ENCODE measurements at places on chromosomes 13 and 19.

DNA sequence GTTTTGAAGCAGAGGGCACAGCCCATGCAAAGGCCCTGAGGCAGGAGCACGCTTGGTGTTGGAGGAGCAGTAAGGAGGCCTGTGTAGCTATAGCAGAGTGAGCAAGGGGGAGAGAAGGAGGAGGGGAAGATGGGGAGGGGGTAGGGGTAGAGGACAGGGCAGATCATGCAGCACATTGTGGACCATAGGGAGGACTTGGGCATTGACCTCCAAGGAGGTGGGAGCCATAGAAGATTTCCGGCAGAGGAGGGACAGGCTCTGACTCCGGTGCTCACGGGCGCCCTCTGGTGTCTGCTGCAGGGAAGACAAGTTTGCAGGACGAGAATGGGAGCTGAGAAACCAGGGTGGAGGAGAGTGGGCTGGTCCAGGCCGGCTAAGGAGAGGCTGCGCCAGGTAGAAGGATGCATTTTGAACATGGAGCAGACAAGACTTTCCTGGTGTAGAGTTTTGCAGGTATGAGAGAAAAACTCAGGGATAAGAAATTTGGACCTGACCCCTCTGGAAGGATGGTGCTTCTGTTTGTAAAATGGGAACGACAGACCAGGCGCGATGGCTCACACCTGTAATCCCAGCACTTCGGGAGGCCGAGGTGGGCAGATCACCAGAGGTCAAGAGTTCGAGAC, 13.7 kb upstream of the CREB3L3 start:
- peak; percentile 31 for DNase-seq

DNA sequence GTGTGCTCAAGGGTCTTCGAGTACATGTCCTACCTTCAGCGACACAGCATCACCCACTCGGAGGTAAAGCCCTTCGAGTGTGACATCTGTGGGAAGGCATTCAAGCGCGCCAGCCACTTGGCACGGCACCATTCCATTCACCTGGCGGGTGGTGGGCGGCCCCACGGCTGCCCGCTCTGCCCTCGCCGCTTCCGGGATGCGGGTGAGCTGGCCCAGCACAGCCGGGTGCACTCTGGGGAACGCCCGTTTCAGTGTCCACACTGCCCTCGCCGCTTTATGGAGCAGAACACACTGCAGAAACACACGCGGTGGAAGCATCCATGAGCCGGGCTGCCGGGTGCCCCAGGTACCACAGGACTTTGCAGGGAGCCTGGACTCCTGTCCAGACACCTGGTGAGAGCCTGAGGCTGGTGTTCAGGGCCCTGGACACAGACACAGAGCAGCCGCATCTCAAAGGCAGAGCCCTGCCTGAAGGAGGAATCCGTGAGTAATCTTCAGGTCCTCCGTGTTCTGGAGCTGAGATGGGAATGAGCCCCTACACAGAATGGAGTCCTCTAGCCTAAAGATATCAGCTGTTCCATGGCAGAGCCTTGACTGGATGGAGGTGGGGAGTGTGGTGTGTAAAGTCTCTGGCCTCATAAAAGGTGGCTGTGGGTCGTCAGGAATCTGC, 1.5 kb downstream of the ZNF581 start:
- no peak for DNase-seq

DNA sequence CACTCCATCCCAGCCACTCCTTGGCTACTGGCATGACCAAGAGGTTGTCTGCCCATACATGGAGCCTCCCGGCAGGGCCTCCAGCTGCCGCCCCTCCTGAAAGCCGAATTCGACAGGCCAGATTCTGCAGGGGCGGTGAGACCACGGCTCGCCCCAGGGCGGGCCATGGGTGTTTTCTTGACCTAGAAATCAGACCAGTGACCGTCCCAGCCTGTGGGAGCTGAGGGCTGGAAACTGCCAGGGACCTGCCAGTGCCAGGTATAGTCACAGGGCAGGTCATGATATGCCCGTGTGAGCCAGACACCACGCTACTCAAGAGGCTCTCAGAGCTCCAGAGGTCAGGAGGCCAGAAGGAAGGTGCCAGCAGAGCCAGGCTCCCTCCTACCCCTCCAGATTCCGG, 16.8 kb downstream of the DAPK3 start:
- DNase-seq, result no peak

DNA sequence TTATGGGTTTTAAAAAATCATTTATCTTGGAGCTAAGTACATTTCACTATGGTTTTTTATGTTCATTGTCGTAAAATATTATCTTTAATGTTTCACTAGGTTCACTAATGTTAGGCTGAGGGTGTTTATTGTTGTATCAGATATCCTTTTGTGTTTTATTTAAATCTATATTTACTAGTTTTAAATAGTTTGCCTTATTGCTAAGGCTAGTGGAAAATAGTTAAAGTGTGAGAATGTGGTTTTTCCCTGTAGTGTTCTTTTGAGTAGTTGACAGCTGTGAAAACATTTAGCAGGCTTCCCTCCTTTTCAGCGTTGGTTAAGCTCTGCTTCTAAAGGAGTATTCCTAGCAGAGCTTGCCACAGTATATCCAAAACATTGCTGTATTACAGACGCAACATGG, 139.0 kb downstream of the TM9SF2 start:
- no peak for DNase-seq

DNA sequence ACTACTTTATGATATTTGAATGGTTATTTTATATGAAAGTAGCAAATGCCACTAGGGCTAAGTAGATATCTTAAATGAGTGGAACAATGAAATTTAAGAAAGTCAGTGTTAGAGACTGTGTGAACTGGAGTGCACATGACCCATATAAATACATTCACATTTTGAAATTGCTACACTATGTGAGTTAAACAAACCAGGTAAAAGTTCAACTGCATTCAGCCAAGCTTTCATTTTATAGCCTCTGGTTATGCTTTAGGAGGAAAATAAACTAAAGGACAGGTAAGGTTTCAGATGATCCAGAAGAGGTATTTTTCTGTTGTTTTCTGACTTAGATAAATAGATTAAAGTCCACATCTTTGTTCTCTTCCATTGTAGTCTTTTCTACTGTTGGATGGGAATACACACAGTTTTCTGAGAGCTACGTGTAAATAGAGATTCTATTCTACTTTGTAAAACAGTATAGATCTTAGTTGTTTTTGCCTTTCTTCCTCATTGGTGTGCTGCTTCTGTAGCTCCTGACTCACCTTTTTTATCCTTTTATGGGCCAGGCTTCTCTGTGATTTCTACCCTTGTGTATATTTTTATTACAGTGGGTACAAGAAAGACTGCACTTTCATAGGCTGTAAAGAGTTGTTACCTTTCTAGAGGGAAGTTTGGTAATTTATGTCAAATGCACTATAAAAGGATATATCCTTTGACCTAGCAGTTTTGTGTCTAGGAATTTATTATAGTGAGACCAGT, 54.6 kb upstream of the KCTD4 start:
- DNase-seq, result no peak

DNA sequence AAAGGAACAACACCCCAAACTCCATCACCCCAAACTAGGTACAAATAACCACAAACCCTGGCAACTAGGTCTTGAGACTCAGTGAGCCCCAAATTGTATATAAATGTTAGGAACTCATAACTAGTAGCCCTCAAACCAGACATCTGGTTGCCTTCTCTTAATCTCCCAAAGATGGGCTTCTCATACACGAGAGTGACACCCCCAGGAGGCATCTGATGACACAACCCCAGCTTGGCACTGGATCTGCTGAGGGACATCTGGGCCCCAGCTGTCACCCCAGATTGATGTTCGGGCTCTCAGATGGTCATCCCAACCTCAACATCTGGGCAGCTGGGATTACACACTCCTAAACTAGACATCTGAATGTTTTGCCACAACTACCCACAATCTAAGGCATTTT, 14.8 kb downstream of the RABAC1 start:
- no peak for DNase-seq

DNA sequence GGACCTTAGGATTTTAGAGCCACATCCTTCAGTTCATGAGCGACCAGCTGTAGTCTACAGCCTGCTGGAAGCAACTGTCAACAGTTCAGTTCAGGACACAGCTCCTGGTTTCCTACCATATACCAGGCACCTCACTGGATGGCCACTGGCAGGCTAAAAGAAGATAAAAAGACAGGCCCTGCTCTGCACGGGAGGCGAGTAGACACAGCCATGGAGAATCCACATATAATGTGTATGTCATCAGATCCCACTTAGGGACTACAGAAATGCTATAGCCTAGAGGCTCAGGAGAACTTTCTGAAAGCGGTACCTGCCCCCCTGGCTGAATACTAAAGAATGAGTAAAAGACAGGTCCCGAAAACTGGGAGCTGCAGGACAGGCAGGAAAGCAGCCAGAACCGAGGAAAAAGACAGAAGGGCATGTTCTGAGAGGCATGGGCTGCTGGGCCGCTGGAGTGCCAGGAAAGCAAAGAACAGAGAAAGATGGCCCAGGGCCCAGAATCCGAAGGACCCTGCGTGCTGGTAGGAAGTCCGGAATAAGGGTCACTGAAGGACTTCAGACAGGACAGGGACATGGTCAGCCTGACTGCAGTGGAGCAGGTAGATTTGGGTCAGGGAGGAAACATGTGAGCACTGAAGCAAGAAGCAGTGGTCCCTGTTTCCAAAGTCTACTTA, 23.5 kb downstream of the DZIP1 start:
- DNase-seq, result no peak

- no peak for DNase-seq
Measured at GRCh38 chr19:42074513-42075363, 1.2 kb upstream of the ZNF574 start.

Data from NCI-H2029 treated with DMSO at 0.1 percent for 48 hours (cell line).